ENCODE measurements at places on chromosomes 11 and 22. TPM values are rescaled to one million over a fixed set of nuclear protein-coding genes. Genes with fewer than 3 reads are reported as not detected.

DNA sequence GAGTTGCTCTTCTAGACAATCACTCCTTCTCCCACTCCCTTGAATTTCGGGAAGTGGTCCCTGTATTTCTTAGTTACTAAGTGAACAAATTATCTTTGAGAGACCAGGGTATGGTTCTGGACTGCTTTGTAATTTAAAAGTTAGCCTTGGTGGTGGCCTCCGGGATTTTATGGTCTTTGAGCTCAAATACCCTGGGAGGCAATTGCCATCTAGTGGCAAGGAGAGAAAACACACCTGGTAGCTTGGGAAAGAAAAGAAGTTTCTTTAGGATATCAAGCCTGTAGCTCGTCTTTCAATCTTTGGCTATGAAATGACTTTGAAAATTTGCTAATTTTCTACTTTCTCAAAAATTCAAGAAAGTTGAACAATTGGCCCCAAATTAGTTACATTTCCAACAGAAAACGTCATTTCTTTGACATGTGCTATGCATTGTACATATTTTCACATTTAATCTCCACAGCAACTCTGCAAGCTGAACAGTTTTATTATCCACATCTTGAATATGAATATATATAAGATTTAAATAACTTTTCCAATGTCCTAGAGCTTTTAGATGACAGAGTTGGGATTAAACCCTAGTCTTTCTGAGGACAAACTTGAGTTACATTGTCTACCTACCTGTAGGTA is 39.1 kb downstream of the MMP27 start:
- DNase-seq = peak; percentile 17

GRCh38 chr11:62961017-62961570 is 23.7 kb downstream of the SLC22A6 start:
- no peak for DNase-seq

DNA sequence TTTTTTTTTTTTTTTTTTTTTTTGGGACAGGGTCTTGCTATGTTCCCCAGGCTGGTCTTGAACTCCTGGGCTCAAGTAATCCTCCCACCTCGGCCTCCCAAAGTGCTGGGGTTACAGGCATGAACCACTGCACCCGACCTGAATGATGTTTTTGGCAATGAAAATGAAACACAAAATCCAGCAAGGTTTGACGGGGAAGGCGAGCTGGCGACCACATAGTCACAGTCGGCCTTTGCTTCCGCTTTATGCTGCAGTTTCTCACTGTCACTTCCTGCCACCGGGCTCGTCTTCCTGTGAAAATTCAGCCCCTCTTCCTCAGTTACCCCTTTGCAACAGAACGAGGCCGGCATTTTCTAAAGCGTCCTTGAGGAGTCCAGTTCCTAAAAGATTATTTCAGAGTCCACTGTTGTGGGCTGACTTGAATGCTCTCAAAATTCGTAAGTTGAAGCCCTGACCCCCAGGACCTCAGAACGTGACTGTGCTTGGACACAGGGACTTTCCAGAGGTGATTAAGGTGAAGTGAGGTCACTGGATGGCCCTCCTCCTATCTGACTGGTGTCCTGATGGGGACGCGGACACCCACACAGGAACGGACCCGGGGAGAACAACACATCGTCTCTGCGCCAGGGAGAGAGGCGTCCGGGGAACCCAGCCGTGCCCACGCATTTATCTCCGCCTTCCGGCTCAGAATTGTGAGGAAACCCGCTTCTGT is 2.9 kb upstream of the BID start:
- peak; percentile 40 for DNase-seq

- no peak for DNase-seq
These were observed 190.0 kb downstream of the KCNA4 start for GRCh38 chr11:29826878-29827277.

The OR2AG1 gene
- total RNA-seq = not detected

The CD3E gene
- 15.7 TPM for total RNA-seq

The UPK3A gene
- 0.40 TPM for total RNA-seq

The EIF3M gene
- 157 TPM for total RNA-seq

The HOATZ gene
- total RNA-seq = not detected
